ENCODE measurements at places on chromosomes 4 and X.
A peak's percentile ranks its signal among the peaks of the same experiment; 100 is the strongest.

GRCh38 chrX:95884186-95884585 is 800.5 kb upstream of the DIAPH2 start:
- DNase-seq, result no peak

- no peak for DNase-seq
Observed at GRCh38 chrX:48694776-48695533, 1.6 kb upstream of the SUV39H1 start.

DNA sequence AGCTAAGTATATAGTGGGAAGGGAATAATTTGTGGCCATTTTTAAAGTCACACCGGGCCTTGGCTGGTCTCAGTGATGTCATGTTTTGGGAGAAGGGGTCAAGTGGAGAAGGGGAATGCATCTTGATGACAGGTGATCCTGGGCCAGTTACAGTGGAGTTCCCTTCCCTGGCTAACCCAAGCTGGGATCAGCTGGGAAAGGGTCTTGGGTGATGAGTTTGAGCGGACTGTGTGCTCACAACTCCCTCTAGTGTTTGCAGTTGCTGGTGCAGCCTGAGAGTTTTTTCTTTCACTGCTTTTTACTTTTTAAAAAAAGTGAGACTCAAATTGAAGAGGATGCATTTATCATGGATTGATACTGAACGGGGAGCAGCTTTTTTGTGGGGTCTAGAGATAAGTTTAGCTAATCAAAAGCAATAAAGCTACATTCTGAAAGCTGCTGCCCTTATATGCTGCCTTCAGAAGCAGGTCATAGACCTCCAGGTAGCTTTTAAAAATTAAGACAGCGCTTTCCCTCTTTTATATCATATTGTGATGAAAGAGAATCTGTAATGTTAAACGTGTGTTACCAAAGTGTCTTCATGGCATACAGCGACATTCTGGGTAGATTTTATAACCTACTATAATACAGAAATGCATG is 164.7 kb downstream of the DCLK2 start:
- no peak for DNase-seq

- DNase-seq, result no peak
Observed at GRCh38 chr4:127832585-127832984, 48.1 kb upstream of the PLK4 start.

- no peak for DNase-seq
Observed at GRCh38 chrX:121036951-121037350, 10.5 kb upstream of the GLUD2 start.

GRCh38 chr4:157128395-157128794 is 52.4 kb downstream of the GLRB start:
- DNase-seq, result no peak

DNA sequence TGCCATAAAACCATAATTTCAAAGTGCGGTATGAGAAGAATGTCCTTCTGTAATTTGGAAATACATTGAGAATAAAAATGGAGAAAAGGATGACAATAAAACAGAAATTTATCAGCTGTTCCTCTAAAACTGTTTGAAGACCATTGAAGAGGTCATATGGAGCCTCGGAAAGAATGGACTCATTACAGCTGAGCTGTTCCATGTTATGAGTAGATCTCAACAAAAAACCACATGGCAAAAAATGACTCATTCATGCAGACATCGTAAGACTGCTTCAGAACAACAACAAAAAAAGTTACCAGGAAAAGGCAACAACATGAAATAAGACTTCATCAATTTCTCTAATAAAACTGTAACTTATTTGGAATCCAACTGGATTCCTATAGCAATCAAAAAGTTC is 39.7 kb downstream of the AKAP4 start:
- no peak for DNase-seq

GRCh38 chrX:101658661-101659491 is 774 bp downstream of the ARMCX2 start:
- DNase-seq, result peak; percentile 45

DNA sequence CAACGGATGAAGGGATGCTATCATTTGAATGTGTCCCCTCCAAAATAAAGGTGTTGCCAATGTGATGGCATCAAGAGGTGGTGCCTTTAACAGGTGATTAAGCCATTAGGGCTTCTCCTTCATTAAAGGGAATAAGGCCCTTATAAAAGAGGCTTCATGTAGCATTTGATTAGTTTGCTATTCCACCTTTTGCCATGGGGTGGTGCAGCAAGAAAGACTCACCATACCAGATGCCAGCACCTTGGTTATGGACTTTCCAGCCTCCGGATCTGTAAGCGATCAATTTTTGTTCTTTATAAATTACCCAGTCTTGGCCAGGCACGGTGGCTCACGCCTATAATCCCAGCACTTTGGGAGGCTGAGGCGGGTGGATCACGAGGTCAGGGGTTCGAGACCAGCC is 7.9 kb upstream of the SLC25A43 start:
- DNase-seq, result no peak

- no peak for DNase-seq
Observed at GRCh38 chr4:100081491-100081890, 108.8 kb downstream of the DDIT4L start.

GRCh38 chr4:142164767-142165500 is 528.6 kb downstream of the IL15 start:
- DNase-seq, result no peak

DNA sequence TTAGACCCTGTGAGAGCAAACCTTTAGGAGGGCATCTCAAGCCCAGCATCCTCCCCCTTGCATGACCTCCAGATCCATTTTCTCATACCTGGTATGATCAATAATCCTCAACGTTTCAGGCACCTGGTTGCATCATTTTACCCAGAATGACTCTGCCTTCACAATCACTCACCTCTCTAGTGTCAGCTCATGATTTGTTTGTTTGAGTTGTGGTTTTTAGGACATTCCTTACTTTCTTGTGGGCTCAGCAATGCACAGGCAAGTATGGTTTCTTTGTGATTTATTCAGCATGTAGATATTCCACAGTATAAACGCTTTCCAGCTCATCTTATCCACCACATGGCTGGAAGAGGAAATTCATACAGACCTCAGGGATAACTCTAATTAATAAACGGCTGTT is 93.6 kb upstream of the CPEB2 start:
- no peak for DNase-seq

- no peak for DNase-seq
Observed at GRCh38 chrX:54413753-54414152, 26.5 kb upstream of the TSR2 start.

DNA sequence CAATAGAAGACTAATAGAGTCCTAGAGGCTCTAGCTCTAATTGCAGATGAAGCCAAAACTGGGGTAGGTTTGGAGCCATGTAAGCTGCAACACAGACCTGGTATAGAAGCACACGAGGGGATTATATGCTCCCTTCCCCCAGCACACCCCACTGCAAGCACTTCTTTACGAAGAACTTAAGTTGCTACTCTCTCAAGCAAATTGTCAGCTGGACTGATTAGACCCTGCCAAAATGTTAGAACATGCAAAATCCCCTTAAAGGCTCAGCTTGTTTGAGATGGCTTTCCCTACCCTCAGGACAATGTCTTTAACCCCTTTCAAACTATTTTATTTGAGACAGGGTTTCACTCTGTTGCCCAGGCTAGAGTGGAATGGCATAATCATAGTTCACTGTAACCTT is 4.7 kb upstream of the KIAA1210 start:
- no peak for DNase-seq

DNA sequence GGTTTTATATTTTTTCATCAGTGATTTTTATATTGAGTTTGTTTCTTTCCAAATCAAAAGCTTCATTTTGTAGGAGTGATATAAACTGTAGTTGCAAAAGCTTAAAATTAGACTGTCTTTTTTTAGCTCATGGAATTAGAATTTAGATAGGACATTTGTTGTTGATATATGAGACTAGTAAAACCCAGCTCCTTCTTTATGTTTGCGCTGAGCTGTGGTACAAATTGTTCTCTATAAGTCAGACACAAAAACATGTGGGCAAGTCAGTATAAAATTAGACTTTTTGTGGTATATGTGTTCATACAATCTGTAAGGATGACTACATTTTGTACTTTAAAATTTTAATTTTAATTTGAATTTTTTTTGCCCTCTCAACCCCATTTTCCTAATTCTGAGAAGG is 18.3 kb downstream of the FHIP1A start:
- DNase-seq, result no peak

DNA sequence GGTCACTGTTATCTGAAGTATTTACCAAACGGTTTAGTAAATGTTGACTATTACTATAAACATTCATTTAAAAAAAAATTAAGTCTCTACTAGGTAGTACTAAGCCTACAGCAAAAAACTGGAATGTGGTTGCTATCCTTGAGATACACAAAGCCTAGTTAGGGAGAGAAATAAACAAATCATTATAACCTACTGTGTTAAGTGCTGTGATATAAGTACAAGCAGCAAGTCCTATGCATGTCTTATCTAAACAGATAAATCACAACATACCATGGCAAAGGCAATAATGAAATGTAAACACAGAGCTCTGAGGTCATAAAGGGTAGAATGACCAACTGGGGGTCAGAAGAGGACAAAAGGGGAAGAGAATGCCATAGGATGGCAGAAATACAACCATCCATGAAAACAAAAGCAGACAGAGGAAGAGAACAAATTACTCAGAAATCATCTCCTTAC is 92.2 kb downstream of the RNF150 start:
- no peak for DNase-seq

- no peak for DNase-seq
Observed at GRCh38 chr4:77127215-77127614, 29.8 kb upstream of the CCNG2 start.

GRCh38 chr4:55507612-55508011 is 39.1 kb downstream of the CLOCK start:
- no peak for DNase-seq

DNA sequence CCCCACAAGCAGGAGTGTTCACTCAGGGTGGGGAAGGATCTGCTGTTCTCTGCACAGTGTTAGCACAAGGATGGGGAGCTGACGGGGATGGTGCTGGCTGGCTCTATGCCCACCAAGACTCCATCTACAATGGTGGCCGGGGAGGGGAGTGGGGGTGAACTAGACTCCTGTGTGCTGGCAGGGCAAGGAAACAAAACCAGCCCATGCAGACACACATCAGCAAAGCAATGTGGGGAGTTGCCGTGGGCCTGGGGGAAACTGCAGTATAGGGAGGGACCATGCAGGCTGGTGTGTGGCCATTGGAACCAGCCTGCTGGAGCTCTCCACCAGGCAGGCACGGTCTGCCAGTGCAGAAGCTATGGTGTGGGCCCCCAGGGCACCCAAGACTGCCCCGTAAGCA is 195.1 kb downstream of the PWWP3B start:
- DNase-seq, result no peak

- DNase-seq, result no peak
Observed at GRCh38 chr4:106530821-106531220, 162.2 kb upstream of the GIMD1 start.

DNA sequence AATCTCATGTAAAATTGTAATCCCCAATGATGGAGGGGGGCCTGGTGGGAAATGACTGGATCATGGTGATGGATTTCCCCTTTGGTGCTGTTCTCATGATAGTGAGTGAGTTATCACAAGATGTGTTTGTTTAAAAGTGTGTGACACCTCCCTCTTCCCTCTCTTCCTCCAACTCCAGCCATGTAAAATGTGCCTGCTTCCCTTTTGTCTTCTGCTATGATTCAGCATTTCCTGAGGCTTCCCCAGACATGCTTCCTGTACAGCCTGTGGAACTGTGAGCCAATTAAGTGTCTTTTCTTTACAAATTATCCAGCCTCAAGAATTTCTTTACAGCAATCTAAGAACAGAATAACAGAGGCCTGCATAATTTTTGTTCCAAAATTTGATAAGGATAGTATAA is 85.2 kb downstream of the ANAPC10 start:
- DNase-seq, result no peak

DNA sequence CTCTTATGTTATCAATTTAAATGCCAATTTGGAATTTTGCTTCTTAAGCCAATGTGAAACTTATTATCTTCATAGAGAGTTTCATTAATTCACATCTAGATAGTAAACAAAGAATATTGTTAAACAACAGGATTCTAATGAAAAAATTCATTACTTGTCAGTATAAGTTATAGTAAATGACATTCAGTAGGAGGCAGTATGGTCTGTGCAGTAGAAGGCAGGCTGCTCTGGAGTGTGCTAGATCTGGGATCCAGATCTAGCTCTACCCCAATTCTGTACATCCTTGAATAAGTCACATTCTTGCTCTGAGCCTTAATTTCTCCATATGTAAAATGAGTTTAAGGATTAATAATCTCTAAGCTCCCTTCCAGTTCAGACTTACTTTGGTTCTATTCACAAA is 202.7 kb upstream of the POU3F4 start:
- DNase-seq, result no peak

- no peak for DNase-seq
Observed at GRCh38 chr4:47359891-47360290, 103.6 kb downstream of the COMMD8 start.

- no peak for DNase-seq
Observed at GRCh38 chrX:132822634-132823012, 135.8 kb downstream of the HS6ST2 start.

DNA sequence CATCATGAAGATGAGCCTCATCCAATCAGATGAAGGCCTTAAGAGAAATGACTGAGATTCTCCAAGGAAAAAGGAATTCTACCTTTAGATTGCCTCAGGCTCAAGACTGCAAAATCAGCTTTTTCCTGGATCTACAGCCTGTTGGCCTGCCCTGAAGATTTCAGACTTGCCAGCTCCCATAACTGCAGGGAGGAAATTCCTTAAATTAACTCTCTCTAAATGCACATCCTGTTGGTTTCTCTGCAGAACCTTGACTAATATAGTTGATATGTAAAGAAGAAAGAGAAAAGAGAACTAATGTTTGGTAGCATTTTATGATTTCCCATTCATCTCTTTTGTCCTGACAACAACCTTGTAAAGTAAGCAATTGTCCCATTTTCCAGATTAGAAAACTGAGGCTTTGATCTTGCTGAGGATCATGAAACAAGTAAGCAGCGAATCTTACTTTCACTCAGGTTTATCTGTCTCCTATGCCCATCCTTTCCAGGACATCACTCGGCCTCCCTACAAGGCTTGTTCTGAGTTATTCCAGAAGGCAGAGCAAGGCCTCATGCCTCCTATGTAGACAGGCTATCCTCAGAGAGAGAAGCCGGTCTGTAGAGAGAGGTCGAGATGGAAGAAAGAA is 115.0 kb upstream of the LDB2 start:
- no peak for DNase-seq

- DNase-seq, result no peak
Observed at GRCh38 chrX:123803331-123803983, 56.4 kb upstream of the XIAP start.

DNA sequence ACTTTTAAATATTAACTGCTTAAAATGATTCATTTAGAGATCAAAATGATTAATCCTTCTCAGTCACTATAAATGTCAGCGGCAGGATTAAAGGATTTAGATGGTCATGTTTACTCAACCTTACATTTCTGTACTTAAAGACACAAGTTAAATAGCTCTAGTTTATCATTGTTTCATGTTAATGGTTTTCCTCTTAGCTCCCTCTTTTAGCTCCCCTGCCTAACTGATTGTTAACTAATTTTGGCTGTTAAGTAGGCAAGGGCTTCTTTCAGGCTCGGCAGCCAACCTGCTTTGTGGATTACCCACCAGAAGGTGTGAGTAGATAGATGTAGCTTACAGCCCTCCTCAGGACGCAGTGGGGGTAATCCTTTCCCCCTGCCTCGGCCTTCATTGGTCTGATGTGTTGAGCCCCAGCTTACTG is 96.0 kb downstream of the TENM3 start:
- DNase-seq, result no peak
